ENCODE measurements at places on chromosomes 3 and 15.

DNA sequence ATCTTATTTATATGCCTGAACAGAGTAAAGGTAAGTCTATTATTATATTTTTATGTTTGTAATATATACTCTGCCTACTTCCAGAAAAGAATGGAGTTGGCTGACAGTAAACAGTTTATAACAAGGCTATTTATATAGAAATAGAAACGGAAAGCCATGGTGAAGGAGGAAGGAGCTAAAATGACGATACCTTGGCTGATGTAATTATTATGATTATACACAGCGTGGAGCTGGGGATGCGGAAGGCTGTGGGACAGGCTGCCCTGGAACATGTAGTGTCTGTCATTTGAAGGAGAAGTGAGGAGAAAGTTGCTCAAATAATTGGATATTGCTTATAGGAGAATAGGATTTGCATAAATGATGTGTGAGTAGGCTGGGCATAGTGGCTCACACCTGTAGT, 37.8 kb downstream of the CEMIP start:
- no peak for DNase-seq

DNA sequence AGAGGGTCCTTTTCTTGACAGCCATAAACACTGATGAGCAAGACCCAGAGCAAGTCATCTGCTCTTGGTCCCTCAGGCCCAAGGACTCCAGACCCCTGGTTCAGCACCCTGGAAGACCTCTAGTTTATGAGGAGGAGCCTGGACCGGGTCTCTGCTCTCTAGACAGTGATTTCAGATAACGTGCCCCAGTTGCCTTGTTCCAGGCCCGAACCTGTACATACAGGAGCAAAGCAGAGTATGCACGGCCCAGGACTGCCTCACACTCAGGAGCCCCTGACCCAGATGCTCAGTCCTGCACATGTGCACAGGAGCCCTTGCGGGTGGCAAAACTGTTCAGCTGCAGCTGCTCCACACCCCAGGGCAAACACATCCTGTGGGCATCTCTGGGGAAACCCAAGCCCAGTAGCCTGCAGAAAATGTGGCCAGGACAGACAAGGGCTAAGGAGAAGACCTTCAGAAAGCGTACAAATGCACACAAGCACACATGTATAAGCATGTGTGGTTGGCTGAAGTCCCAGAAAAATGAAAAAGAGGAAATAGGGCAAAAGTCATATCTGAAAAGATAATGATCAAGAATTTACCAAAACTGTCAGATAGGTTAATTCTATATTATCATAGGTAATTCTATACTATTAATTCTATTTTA, 59.9 kb upstream of the CORO2B start:
- no peak for DNase-seq

DNA sequence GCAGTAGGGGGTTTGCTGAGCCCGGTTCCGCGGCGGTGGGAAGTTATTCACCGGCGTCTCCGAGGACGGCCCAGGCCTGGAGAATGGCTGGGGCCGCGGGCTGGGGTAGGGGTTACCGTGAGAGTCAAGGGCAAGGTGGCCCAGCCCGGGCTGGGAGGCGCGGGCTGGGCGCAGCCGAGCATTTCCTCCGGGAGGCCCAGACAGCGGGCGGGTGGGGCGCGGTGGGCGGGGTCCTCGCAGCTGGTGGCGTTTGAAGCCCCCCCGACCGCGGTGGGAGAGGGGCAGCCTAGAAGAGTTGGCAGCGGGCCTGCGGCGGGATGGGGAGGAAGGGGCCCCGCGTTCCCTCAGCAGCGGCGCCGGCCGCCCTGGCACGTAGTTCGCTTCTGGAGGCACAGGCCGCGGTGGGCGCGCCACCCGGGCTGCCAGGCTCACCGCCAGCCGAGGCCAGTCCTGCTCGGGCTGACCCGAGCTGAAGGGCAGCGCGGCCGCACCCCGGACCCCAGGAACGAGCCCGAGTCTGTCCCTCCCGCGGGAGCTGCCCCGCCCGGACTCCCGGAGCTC, 960 bp upstream of the KLF13 start:
- peak; percentile 57 for DNase-seq

DNA sequence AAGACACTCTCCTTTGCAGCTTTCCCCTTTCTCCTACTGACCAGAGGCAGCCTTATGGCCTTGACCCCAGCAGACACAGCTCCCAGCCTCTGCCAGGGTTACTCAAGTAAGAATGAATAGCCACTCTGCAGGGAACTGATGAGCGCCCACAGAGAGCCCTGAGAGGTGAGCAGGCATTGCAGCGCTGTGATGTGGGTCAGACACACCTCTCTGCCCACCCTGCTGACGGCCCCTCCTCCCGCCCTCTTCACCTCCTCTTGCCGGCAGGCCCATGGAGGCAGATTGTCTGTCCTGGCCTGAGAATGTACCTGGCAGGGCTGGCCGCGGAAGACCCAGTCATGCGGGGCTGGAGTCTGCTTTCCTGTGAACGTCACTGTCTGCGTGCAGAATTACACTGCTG, 512.6 kb upstream of the PPP2R3A start:
- no peak for DNase-seq

GRCh38 chr3:123584284-123584987, 417 bp downstream of the HACD2 start:
- no peak for DNase-seq

DNA sequence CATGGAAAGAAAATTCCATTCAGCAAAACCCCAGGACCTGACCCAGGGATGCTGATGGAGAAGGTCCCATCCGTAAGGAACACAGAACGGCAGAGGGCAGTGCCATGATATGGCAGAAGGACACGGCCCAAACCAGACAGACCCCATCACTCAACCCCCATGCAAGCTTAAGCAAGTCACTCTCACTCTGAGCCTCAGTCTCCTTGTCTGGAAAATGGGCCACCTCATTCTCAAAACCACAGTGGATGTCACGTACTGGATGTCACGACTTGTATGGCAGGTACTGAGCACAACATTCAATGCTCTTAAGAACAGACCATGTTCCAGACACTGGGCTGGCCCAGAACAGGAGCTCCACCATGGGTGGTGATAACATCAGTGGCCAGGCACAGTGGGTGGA, 90.4 kb downstream of the NUP210 start:
- DNase-seq: no peak

DNA sequence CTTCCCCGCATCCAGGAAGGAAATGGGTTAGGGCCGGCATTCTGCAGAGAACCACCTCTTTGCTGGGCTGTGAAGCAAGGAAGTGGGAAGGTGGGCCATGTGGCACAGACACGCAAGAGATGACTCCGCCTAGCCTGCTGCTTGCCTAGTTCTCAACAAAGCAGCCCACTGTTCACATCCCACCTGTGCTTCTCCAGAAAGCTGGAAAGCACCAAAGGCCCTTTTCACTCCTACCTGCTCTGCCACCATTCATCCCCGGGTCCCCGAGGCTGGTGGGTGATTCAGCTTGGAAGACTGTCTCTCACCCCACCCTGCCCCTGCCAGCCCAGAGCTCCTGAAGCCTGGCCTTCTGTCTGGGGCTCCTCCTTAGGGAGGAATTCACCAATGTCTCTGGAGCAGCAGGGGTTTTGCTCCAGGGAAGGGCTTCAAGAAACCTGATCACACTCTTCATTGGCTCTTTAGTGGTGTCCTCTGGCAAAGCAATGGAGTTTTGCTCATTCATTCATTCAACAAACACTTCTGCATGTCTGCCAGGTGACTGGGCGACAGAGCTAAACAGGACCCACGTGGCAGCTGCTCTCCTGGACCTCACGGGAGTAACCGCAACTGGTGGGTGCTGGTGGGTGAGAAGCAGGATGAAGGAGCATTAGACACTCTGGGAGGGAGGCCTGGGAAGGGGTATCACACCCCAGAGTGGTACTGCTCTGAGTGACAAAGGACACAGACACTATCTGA, 145.4 kb upstream of the TLE3 start:
- no peak for DNase-seq

GRCh38 chr3:56855856-56856512, 54.2 kb upstream of the ARHGEF3 start:
- DNase-seq: no peak

DNA sequence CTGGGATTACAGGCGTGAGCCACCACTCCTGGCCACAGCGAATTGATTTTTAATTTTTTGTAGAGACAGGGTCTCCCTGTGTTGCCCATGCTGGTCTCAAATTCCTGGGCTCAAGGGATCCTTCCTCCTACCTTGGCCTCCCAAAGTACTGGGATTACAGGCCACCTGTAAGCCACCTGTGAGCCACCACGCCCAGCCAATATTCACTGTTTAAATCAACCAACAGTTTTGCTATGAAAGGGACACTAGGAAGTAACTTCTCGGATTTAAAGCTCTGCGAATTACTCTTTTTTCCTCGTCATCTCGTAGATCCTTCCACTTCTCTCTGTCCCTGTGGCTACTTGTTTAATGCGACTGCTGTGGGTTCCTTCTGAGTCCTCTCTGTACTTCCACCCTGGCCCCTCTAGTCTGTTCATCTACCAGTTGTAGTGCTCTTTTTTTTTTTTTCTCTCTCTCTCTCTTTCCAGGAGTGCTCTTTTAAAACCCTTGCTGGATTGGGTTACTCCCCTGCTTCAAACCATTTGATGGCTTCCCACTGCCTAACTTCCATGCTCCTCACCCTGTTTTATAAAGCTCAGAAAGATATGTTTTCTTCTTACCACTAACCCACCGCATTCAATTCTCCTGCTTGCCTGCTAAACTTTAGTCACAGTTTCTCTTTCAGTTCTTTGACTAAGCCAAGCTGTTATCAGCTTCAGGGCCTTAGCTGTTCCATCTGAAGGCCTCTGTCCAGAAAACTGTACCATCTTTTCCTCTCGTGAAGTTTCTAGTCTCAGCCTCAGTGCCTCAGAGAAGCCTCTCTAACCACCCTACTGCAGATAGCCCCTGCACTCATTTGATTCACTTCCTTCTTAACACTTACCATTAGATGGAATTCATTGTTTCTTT, 12.4 kb downstream of the RTF1 start:
- no peak for DNase-seq

- DNase-seq: no peak
Observed at GRCh38 chr3:69594286-69594685, 145.0 kb upstream of the MITF start.

DNA sequence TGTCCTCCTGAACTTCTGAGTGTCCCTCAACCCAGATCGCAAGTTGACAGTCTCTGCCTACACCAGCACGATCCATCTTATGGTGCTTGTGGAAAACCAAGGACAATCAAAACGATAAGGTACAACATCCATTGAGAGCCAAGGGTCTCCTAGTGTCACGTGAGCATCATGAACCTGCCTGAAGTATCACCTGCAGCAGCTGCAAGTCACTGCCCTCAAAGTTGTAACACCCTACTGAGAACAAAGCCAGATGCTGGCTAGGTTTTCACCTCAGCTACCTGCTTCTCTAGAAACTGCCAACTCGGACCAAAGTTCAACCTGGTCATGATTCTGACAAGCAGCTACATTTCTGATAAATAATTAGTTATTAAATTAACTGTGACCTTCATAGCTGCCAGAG, 17.5 kb downstream of the C2CD4B start:
- DNase-seq: no peak

DNA sequence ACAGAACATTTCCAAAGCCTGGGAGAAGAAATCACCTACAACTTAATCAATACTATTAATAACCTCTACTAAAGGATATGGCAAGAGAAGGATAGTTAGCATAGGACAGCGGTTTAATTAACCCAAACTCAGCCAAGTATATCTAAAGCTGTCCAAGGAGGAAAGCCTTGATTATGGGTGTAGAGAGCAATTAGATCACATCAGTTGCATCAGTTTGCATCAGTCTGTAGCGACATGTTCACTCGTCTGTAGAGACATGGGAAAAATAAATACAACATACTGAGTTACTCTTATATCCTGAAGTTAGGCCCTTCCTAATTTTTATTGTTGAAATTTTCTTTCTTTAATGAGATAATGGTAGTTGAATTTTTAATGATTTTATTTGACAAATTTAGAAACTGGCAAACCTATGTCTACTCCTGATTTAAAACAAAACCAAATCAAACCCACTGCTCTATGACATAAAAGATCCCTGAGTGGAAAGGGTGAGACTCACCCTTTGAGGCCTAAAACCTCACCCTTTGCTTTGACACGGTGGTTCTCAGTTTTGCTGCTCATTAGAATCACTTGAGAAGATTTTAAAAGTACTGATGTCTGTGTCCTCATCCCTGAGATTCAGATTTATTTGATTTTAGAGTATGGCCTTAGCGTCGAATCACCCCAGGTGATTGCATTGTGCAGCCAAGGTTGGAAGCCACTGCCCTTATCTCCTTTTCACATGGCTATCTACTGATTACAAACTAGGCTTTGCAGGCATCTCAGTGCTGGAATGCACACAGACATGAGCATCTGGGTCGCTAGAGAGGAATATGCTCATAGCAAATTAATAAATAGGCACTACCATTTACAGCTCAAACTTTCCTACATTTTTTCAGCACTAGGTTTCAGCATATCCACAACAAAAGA, 2.8 kb upstream of the CLRN1 start:
- no peak for DNase-seq

- DNase-seq: no peak
Observed at GRCh38 chr15:82663186-82663600, 16.0 kb upstream of the CPEB1 start.

DNA sequence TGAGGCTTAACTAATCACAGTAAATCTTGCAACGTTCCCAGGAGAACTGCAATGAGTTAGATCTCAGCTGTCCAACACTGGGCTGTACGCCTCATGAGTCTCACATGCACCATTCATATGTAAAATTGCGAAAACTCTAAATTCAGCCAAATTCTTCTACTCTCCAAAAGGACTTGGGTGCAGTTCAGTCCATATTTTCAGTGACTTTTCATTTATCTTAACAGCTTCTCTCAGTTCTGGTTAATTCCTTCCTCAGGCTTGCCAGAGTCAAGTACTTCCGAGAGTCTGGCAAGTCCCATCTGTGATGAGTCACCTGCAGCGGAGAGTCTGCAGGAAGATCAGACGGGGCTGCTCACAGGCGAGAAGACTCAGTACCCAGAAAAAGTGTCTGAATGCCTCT, 11.5 kb downstream of the CCDC80 start:
- DNase-seq: no peak

DNA sequence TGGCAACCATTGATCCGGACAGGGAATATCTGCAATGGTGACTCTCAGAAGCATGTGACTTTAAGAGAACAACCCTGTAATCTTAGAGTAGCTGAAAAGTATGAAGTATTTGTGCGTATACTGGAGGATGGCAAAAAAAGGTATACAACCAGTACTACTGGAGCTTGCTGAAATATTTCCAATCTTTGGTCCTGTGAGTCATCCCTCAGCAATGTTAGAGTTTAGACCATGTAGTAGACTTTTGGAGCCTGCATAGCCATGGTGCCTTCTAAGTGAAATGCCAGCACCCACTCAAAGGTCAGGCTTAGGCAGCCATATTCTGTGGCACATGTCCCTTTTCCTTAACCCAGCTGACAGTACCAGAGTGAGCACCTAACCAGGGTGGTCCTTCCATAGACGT, 429.4 kb downstream of the NTRK3 start:
- DNase-seq: no peak

DNA sequence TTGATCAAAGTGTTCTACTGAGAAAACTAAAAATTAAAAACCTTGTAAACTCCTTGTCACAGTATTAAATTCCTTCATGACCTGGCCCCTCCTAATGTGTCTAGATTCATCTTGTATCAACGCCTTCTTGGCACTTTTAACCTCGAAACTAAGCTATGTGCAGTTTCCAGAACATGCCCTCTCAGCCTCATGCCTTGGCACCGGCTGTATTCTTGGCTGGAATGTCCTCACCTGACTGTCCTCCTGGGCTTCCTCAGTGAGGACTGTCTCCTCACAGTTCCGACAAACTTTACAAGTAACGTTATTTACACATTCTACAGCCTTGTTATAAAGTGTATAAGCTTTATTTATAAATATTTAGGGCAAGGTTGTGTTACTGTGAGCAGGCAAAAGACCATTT, 196.5 kb upstream of the SLC2A2 start:
- DNase-seq: no peak

GRCh38 chr3:35677797-35678196, 38.5 kb downstream of the ARPP21 start:
- no peak for DNase-seq
